ENCODE measurements at places on chromosomes 12 and 14.

DNA sequence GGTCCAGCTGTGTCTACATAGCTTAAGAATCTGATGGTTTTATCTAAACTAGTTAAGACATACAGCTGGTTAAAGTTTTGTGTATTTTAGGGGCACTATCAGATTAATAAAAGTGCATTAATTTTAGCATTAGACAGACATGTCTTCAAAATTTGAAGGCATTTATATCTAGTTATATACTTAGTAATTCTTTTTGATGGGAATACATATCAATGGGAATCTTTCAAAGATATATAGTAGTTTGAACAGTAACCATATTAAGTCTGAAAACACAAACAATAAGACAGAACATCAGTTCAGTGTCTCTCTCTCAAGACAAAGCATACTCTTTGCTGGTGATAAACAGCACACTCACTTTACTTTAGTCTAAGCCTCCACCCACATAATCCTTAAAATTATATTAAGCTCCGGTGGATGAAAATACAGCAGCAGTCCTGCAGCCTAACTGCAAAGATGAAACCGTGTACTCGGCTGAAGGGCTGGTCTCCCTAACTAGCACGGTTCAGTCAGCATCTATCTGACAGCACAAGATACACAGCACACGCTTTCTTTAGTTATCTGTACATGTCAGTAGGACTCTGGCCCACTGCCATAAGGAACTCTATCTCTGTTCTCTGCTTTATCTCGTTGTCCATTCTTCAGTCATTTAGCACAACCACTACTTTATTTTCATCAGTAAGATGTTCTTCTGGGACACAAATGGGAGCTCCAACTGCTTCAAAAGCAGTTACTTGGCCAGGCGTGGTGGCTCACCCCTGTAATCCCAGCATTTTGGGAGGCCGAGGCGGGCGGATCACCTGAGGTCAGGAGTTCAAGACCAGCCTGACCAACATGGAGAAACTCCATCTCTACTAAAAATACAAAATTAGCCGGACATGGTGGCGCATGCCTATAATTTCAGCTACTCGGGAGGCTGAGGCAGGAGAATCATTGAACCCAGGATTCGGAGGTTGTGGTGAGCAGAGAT, 80.5 kb downstream of the MED13L start:
- no peak for DNase-seq

DNA sequence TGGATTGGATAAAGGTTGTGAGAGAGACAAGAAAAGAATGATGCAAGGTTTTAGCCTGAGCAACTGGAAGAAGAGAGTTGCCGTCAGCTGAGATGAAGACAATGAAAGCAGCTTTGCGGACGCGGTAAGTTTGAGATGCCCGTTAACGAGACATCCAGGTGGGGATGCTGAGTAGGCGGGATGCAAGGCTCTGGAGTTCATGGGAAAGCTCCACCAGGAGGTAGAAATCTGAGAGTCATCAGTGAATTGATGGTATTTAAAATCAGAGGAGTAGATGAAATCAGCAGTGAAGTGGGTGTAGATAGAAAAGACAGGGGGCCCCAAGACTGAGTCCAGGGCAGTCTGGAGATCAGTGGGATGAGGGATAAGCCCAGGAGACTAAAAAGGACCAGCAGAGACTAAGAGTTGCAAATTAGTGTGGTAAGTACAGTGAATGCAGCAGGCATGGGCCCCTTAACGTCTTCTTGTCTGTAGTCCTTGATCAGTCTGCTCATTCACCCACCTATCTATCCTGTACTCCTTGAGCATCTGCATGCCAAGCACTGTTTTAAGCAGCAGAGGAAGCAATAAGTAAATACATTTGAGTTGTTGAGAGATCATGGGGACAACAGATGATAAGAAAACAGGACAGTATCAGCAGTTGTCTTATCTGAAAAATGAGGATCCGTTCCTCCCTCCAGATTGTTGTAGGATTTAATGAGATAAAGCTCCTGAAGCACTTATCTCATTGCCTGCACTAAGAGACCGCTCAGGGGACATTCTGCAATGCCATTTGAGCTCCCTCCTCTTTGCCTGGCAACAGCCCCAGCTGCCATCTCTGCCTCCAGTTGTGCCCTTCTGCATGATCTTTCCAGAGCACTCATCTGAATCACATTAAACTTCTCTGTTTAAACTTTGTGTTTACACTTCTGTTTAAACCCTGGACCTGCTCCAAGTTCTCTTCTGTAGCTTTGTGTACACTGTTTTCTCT, 91.5 kb downstream of the APAF1 start:
- DNase-seq: no peak

- no peak for DNase-seq
These were observed 11.7 kb downstream of the TPCN1 start for GRCh38 chr12:113232840-113233585.

GRCh38 chr14:47541662-47542061, 133.7 kb downstream of the MDGA2 start:
- DNase-seq: no peak

GRCh38 chr14:95691591-95691990, 5.4 kb downstream of the TCL1B start:
- no peak for DNase-seq
